ENCODE measurements at places on chromosomes 5 and 9. TPM values are rescaled to one million over a fixed set of nuclear protein-coding genes. Genes with fewer than 3 reads are reported as not detected.

Gene GALNT12
- 4.4 TPM for total RNA-seq

DNA sequence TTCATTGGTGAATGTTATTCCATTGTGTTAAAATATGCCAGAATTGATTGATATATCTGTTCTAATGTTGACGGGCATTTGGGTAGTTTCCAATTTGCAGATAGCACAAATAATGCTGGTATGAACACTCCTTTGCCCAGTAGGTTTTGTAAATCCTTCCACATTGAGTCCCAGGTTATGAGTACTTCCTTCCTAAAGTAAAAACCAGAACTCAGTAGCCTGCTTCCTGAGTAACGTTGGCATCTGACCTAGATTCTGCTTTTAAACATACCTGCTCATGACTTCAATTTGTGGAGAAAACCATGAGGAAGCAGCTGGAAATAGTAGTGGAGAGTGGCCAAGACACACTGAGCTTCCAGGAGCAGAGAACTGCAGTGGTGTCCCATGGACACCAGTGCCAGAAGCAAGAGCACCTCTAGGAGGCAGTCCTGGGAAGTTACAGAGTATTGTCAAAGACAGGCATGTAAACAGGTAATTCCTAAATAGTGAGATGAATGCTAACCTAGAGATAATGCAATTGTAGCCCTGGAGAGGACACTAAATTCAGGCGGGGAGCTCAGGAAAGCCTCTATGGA lies 24.3 kb upstream of the RASGRF2 start:
- DNase-seq, result no peak
- H3K4me1 ChIP-seq, result no peaks in the 10 kb centered on the region
- no peak overlapping the region for H3K4me3 ChIP-seq
- H3K36me3 ChIP-seq, result no peaks in the 10 kb centered on the region
- H3K27me3 ChIP-seq, result no peaks in the 10 kb centered on the region

DNA sequence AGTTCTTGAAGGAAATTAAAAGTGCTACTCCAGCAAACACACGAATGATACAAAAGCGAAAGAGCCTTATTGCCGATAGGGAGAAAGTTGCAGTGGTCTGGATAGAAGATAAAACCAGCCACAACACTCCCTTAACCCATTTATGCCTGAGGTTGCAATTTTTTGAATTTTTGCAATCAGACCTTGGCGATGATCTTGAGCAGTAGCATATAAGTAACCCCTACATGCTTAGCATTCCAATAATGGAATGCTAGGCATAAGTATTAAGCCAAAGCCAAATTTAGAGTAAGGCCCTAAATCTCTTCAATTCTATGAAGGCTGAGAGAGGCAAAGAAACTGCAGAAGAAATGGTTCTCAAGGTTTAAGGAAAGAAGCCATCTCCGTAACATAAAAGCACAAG lies 153.5 kb downstream of the SLC28A3 start:
- DNase-seq, result no peak
- H3K27ac ChIP-seq, result no peak overlapping the region
- H3K4me1 ChIP-seq, result no peaks in the 10 kb centered on the region
- H3K27me3 ChIP-seq, result no peaks in the 10 kb centered on the region

GRCh38 chr5:146048994-146049703 lies 56.2 kb downstream of the PLAC8L1 start:
- no peak for DNase-seq
- no peaks in the 10 kb centered on the region for H3K4me1 ChIP-seq
- no peak overlapping the region for H3K27ac ChIP-seq
- H3K4me3 ChIP-seq, result no peak overlapping the region
- H3K27me3 ChIP-seq, result no peaks in the 10 kb centered on the region

Gene JAKMIP2
- total RNA-seq, result 2.4 TPM

Gene NADK2
- total RNA-seq, result 16.0 TPM

DNA sequence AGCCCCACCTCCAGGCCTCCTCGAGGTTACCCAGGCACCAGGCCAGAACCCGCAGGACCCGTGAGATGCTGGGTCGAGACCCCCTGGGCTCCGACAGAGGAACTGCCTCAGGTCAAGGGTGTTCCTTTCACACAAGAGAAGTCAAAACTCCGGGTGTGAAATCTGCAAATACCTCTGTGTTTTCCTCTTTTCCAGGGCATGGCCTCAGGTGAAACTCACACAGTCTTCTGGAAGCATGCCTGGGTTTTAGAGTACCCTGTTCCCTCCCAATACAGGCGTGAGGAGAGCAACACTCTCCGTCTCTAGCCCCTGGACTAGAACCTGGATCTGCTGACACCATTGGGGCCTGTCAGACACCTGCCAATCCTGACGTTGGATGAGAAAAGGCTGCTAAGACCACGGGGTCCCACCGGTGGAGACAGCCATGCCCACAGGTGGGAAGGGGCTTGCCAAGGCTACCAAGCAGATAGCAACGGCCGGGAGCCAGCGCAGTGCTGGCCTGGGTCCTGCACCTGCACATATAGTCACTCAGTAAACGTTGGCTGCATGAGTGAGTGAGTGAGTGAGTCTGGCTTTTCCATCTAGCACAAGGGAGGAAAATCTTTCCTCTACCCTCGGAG lies 182.0 kb upstream of the PPP1R26 start:
- no peaks in the 10 kb centered on the region for H3K27me3 ChIP-seq
- no peaks in the 10 kb centered on the region for H3K36me3 ChIP-seq
- no peak overlapping the region for H3K4me3 ChIP-seq
- DNase-seq, result no peak

- H3K4me1 ChIP-seq, result no peaks in the 10 kb centered on the region
- H3K27ac ChIP-seq, result no peak overlapping the region
- no peaks in the 10 kb centered on the region for H3K27me3 ChIP-seq
- no peak overlapping the region for H3K4me3 ChIP-seq
Observed at GRCh38 chr9:89864731-89865130, 259.9 kb downstream of the GADD45G start.

Gene UQCRQ
- 90.0 TPM for total RNA-seq

Gene FBN2
- total RNA-seq, result not detected

DNA sequence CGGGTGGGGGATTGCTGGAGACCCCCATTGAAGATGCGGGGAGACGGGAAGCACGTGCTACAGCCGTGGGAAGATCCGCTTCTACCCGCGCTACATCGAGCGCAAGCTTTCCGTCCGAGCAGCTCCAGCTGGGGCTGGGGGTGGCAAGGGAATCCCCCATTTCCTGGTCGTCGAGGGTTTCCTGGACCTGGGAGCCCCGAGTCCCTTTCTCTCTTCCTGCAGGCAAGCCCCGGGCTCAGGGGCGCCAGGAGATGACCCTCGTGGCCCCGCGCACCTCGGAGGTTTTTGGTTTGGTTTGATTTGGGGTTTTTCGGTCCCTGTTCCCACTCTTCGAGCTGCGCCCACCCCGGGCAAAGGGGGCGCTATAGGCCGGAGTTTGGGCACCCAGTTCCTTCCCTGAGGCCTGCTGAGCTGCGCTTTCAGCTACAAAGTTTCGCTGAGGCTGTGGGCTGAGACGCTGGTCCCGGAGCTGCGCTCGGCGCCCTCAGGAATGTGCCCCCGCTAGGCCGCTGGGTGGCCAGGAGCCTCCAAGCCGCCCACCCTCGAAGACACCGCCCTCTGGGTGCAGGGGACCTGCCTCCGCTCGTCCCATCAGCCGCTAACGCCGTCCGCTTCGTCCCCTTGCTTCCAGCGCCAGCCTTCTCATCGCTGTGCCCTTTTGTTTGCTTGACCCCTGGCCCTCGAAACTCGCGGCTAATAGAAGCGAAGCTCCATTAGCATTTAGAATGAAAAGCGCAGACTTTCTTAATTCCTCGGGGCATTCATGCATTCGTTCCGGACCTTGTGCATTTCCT lies 2.9 kb downstream of the NR4A3 start:
- peaks cover 24% of the 10 kb centered on the region for H3K27me3 ChIP-seq
- no peaks in the 10 kb centered on the region for H3K36me3 ChIP-seq
- DNase-seq, result peak; percentile 86
- peaks cover 60% of the 10 kb centered on the region for H3K4me1 ChIP-seq

DNA sequence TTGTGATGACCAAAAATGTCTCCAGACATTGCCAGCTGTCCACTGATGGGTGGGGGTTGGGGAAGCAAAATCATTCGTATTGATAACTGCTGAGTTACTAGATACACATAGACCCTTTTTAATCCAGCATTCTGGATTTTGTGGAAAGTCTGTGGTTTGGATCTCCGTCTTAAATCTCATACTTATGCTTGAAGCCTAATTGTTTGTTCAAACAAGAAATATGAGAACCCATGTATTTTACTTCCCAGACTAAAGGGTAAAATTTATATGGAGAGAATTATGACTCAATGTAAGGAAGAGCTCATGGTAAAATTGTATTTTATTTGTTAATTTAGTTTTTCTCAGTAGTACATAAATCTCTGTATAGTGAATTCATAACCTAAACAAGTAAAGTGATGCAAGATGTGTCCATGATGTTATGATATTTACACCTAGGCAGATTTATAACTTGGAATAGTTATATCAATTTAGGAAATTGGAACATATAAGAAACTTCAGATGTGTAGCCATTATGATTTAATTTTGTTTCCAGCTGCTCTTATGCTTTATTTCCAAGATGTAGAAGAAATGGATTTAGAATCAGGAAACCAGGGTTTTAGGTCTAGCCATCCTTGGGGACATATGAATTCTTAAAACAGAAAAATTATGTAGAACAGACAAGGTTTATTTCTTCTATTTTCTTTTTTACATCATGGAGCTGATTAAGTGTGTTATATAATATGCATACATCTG lies 4.5 kb upstream of the OGN start:
- H3K27me3 ChIP-seq, result no peaks in the 10 kb centered on the region
- DNase-seq, result no peak
- no peaks in the 10 kb centered on the region for H3K36me3 ChIP-seq

Gene TNFSF15
- total RNA-seq, result not detected

DNA sequence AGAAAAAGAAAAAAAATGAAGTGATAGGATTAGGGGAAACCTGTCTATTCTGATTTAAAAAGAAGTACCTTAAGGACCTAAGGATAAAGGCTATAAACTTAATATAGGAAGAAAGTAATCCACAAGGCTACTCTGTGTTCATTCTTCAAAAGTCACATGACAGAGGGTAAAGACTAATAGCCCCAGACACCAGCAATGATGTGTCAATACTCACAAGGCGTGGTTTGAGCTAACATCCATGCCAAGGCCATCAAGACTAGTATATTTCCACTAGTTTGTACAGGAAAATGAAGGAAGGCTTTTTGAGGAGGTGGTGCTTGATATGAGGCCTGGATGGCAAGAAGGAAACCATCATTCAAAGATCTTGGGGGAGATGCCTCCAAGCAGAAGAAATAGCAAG lies 49.7 kb upstream of the TEX48 start:
- H3K27ac ChIP-seq, result no peak overlapping the region
- DNase-seq, result no peak
- no peaks in the 10 kb centered on the region for H3K36me3 ChIP-seq
- no peak overlapping the region for H3K4me3 ChIP-seq
- H3K27me3 ChIP-seq, result peaks cover 2% of the 10 kb centered on the region

Gene OGN
- total RNA-seq, result not detected

GRCh38 chr5:53211799-53212198 lies 102.2 kb upstream of the MOCS2 start:
- no peaks in the 10 kb centered on the region for H3K4me1 ChIP-seq
- H3K4me3 ChIP-seq, result no peak overlapping the region
- no peaks in the 10 kb centered on the region for H3K27me3 ChIP-seq
- no peaks in the 10 kb centered on the region for H3K36me3 ChIP-seq
- H3K27ac ChIP-seq, result no peak overlapping the region
- DNase-seq, result no peak

Gene SH3PXD2B
- total RNA-seq, result not detected

DNA sequence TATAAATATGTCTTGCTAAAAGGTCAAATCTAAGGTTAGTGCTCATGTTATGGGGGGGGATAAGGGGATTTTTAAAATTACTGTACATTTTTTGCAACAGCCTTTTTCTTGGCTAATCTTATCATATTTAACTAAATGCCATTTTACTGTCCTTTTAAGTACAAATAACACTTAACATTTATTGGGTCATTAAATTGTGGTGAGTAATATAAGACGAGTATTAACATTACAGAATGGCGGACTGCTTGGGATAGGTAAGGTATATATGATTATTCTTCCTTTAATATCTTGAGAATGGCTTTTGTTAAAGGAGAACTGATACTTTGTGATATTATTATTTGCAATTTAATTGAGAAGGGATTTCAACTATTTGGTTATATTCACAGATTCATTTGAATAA lies 33.2 kb downstream of the GPR151 start:
- H3K36me3 ChIP-seq, result peaks cover 80% of the 10 kb centered on the region
- H3K4me1 ChIP-seq, result no peaks in the 10 kb centered on the region
- DNase-seq, result no peak
- no peaks in the 10 kb centered on the region for H3K27me3 ChIP-seq
- no peak overlapping the region for H3K4me3 ChIP-seq

Gene LCN6
- not detected for total RNA-seq

Gene CYSRT1
- 0.32 TPM for total RNA-seq

Gene CCL27
- total RNA-seq, result not detected

Gene PRLR
- 0.39 TPM for total RNA-seq

DNA sequence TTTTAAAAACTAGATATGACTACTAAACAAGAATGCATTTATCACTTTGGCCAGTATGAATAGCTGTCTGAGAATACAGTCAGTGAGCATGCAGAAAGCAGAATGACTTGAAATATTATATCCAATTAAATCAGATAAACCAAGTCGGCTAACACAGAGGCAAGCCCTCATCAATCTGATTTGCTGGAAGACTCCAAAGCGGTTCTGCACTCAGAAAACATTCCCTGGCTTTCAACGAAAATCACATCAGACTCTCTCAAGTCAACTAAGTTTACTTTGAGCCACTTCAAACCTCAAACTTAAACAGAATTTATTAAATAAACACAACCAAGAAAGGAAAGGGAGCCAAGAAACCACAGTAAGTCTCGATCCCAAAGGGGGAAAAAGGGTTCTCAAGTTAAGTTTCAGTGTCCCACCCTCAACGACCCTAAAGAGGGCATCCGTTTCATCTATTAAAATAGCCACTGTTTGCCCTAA lies 1.4 kb downstream of the MYO10 start:
- H3K27me3 ChIP-seq, result peaks cover 35% of the 10 kb centered on the region
- no peaks in the 10 kb centered on the region for H3K36me3 ChIP-seq
- H3K4me1 ChIP-seq, result peaks cover 25% of the 10 kb centered on the region
- DNase-seq, result no peak
